Kidney (tissue), 22 donors: ENCODE measurements at places on chromosomes 6 and 20. TPM values are rescaled to one million over a fixed set of nuclear protein-coding genes. Genes with fewer than 3 reads are reported as not detected.
A peak's percentile ranks its signal among the peaks of the same experiment; 100 is the strongest.

DNA sequence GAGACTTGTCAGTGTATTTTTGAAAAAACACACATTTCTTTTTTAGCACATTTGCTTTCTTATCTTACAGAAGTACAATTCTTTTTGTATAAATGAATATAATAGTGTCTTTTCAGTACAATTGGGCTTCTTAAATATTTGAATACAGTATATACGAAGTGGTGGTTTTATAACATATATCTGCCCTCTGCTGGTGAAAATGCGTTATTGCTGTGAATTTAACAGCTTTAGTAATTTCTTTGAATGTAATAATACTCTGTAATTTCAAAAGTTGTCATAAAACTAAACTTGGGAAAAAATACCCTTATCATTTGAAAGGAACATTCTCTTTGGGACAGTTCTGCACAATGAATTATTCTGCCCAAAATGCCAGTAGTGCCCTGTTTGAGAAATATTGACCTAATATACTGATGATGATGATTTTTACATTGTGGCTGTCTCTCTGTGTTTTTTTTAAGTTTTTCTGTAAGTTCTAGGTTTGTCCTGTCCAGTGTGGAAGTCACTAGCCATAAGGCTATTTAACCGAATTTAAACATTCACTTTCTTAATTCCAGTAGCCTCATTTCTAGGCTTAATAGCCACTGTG is 19.0 kb downstream of the SMAP1 start:
- no peak for DNase-seq
- H3K4me1 ChIP-seq, result no peaks in the 10 kb centered on the region
- H3K4me3 ChIP-seq, result no peak overlapping the region
- H3K27ac ChIP-seq, result no peak overlapping the region

Gene OGFR
- 46.8 TPM for total RNA-seq

- H3K4me3 ChIP-seq, result no peak overlapping the region
- no peak for DNase-seq
- H3K27me3 ChIP-seq, result no peaks in the 10 kb centered on the region
- H3K4me1 ChIP-seq, result no peaks in the 10 kb centered on the region
- no peaks in the 10 kb centered on the region for H3K36me3 ChIP-seq
Observed at GRCh38 chr6:1324936-1325335, 13.0 kb downstream of the FOXQ1 start.

DNA sequence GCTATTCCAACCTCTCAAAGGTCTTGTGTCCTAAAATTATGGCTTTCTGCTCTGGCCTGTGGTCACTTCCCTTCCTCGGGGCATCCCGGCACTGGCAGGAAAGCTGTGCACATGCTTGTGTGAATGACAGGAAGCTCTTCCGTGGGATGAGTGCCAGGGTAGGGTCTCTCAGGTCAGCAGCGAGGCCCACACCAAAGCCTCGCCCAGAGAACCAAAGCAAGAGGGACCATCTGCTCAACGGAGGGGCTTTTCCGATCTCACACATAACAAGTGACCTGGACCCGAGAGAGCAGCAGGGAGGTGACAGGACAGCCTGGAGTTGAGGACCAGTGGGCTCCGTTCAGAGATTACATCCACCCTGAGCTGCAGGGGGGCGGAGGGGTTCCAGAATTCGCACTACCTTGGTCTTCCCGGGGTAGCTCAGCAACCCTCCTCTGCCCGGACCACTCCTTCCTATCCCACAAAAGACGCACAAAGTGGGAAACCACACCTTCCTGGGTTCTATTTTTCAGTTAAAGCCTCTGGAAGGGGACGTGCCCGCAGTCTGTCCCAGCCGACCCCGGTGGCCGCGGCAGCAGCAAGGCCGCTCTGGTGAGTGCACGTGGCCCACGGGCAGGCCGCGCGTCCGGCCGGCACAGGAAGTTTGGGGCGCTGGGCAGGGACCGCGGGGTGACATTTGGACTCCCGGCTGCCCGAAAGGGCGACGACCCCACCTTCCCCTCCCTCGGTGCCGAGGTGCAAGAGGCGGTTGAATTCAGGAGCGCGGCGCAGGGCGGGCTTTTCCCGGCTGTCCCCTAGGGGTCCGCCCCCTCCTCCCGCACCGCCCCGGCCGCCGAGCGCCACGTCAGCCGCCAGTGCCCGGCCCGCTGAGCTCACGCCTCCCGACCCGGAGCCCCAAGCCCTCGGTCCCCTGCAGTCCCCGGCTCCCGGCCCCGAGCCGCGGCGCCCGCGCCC is 988 bp downstream of the TXNDC5 start:
- no peaks in the 10 kb centered on the region for H3K27me3 ChIP-seq
- H3K4me3 ChIP-seq, result peak overlapping the region; percentile 71
- peak; percentile 59 for DNase-seq
- H3K27ac ChIP-seq, result peak overlapping the region; percentile 63
- peaks cover 20% of the 10 kb centered on the region for H3K4me1 ChIP-seq

Gene GRIK2
- total RNA-seq, result 0.82 TPM

GRCh38 chr6:155264693-155265320 is 994 bp downstream of the CLDN20 start:
- H3K4me3 ChIP-seq, result no peak overlapping the region
- H3K27ac ChIP-seq, result no peak overlapping the region
- no peaks in the 10 kb centered on the region for H3K36me3 ChIP-seq
- H3K4me1 ChIP-seq, result no peaks in the 10 kb centered on the region
- no peaks in the 10 kb centered on the region for H3K27me3 ChIP-seq

Gene NFKBIL1
- total RNA-seq, result 20.0 TPM

GRCh38 chr6:157158897-157159296 is 164.4 kb downstream of the TMEM242 start:
- H3K4me3 ChIP-seq, result no peak overlapping the region
- H3K36me3 ChIP-seq, result no peaks in the 10 kb centered on the region
- DNase-seq, result no peak
- H3K4me1 ChIP-seq, result no peaks in the 10 kb centered on the region
- no peak overlapping the region for H3K27ac ChIP-seq

DNA sequence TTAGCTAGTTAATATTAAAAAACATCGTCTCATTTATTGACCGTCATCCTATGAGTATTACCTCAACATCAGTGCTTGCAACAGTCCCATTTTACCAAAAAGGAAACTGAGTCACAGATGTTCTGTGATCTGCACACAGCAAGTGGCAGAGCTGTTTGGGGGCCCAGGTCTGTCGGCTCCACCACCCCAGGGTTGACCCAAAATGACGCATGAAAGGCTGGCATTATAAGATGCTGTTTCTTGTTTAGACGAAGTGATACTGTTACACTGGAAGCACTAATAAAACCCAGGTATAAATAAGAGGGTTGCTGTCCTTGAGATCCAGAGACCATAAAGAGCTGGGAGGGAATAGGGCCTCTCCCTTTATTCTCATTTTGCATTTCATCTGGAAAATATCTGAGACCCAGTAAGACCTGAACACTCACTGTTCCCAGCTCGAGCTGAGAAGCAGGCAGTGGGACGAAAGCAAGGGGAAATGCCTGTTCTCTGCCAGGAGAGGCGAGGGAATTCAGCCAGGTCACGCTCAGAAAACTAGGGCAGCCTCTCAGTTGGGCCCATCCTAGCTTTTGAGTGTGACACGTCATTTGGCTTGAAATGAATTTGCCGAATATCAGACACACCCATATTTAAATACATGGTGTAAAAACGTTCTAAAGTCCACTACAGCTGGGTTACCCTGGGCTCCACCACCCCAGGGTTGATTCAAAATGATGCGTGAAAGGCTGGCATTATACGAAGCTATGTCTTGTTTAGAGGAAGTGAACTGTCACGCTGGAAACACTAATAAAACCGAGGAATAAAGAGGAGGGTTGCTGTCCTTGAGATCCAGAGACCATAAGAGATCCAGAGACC is 1.4 kb upstream of the MICAL1 start:
- no peak overlapping the region for H3K4me3 ChIP-seq
- no peaks in the 10 kb centered on the region for H3K27me3 ChIP-seq
- H3K4me1 ChIP-seq, result peaks cover 15% of the 10 kb centered on the region

DNA sequence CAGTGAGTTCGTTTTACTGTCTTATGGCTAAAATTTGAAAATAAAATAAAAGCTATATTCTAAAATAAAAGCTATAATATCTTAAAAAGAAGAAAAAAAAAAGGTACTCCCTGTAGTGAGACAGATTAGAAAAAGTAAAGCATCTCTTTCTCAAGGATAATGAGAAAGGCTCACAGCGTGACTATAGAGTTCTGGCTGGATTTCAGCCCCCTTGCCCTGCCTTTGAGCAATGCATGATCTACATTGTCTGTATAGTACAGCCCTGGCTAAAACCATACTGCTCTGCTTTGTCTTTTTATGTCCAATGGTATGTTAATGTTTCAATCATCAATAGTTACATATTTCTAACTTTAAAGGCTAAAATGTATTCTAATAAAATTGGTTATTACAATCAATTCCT is 91.2 kb downstream of the PRSS35 start:
- no peaks in the 10 kb centered on the region for H3K4me1 ChIP-seq
- H3K27me3 ChIP-seq, result no peaks in the 10 kb centered on the region
- no peaks in the 10 kb centered on the region for H3K36me3 ChIP-seq
- DNase-seq, result no peak
- H3K4me3 ChIP-seq, result no peak overlapping the region

Gene FAM209A
- 0.38 TPM for total RNA-seq

DNA sequence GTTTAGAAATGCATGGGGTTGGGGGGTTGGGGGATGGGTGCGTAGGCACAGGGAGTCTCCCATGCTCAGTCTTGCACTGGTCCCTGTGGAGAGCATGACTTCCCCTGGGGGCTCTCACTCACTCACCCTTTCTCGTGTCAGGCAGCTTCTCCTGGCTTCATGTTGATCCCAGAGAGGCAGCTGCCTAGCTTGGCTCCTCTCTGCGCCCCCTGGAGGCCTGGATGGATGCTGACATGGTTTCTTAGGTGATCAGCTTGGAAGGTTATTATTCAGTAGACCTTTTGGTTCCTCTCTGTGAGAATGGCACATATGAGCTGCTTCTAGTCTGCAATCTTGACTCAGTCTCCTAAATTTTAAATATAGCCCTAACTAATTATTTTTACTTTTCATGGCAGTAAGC is 109.3 kb upstream of the FAM83B start:
- no peaks in the 10 kb centered on the region for H3K27me3 ChIP-seq
- no peaks in the 10 kb centered on the region for H3K36me3 ChIP-seq
- no peak for DNase-seq
- H3K27ac ChIP-seq, result no peak overlapping the region
- no peak overlapping the region for H3K4me3 ChIP-seq

DNA sequence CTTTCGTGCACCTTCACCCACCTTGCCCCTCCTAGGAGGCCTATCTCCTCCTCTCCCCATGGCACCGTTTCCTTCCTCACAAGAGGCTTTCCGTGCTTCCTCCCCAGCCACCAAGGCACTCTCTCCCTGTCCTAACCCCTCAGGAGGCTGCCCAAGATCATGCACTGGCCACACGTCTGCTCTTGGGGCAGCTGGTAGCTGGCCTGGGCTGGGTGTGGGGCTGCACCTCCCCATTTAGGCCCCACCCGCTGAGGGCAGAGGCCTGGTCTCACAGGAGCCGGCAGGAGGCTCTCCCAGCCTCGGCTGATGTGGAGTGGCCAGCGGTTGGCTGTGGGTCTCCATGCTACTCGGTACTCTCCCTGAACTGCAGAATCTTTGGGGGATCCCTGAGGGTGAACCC is 13.6 kb downstream of the NOL4L start:
- no peak overlapping the region for H3K27ac ChIP-seq
- H3K27me3 ChIP-seq, result no peaks in the 10 kb centered on the region
- H3K4me3 ChIP-seq, result no peak overlapping the region
- H3K4me1 ChIP-seq, result no peaks in the 10 kb centered on the region

DNA sequence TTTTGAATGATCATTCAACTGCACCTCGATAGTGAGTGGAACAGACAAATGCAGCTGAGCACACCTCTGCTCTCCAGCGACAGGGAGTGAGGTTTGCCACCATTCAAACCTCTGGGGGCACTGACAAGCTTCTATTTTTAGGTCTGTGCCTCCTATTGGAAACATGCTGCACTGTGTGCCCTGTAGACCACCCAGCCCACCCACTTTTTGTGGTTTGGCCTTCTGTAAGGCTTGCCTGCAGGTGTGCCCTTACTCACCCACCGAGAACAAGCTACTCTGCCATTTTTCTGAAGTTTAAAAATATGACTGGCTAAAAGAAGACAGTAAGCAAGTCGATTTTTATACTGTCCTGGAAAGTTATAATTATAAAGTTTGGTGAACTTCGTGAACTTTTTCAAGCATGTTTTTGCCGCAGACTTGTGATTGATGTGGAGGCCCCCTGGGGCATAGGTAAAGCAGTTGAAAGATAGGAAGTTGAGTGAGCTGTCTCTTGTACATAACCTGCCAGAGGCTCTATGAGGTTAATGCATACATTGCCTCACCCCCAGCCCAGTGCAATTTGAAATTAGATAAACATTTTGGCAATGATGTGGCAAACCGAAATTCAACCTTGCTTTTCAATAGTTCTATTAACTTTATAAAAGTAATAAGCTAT is 53.8 kb downstream of the ADGRG6 start:
- no peaks in the 10 kb centered on the region for H3K27me3 ChIP-seq
- H3K4me1 ChIP-seq, result no peaks in the 10 kb centered on the region
- no peak overlapping the region for H3K27ac ChIP-seq
- no peak for DNase-seq
- H3K4me3 ChIP-seq, result no peak overlapping the region

Gene CCN5
- 3.1 TPM for total RNA-seq

Gene GATA5
- 1.0 TPM for total RNA-seq

Gene PSMB8
- 79.6 TPM for total RNA-seq

DNA sequence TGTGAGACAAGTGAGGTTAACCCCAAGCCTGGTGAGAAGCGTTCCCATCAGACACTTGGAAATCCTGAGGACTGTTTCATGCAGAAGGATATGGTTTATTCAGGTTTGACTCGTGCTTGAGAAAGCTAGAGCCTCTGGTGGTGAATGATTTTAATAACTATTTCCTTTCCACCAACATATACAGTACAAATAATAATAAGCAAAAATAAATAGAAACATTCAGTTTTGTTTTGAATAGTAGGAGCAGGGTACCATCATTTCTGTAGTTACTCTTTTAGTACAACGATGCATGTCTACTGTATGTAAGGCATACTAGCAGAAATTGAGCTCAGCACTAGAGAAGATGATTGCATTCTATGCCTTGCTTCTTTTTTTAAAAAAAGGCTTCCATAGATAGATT is 33.5 kb downstream of the PLG start:
- no peaks in the 10 kb centered on the region for H3K27me3 ChIP-seq
- H3K27ac ChIP-seq, result no peak overlapping the region
- no peak for DNase-seq
- H3K36me3 ChIP-seq, result peaks cover 5% of the 10 kb centered on the region
